ENCODE measurements at places on chromosomes 5 and 9.

DNA sequence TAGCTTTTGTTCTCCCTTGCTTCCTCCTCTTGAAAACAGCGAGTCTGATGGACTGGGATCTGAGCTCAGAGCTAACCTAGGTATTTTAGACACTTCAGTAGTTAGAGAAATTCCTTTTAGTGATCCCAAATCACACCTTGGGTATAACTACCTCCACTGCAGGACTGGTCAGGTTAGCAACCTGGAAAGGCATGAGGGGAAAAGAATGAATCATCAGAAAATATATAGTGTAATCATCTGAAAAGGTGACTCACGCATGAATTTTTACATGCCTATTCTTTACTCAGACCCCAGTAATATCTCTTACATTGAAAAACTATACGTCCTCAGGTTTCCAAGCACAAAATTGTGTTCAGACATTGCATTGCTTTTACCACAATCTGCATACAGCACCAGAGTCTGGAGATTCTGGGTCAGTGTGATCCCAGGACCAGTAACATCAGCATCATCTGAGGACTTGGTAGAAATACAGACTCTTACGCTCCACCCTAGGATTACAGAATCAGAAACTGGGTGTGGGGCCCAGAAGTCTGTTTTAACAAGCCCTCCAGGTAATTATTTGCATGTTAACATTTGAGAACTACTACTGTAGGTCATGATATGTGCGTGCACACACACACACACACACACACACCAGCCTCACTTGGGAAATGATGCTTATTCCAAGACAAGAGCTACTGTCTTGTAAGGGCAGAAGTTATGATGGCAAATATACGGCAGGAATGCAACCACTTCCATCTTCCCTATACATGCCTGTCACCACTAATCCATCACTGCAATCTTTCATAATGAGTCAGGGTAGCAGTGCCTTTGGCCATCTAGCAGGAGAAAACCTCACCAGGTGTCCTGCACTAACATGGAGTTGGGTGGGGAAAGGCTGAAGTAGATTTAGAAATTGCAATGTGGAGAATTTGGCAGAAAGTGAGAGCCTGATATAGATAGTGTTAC is 271.6 kb upstream of the MAP3K1 start:
- DNase-seq, result no peak

DNA sequence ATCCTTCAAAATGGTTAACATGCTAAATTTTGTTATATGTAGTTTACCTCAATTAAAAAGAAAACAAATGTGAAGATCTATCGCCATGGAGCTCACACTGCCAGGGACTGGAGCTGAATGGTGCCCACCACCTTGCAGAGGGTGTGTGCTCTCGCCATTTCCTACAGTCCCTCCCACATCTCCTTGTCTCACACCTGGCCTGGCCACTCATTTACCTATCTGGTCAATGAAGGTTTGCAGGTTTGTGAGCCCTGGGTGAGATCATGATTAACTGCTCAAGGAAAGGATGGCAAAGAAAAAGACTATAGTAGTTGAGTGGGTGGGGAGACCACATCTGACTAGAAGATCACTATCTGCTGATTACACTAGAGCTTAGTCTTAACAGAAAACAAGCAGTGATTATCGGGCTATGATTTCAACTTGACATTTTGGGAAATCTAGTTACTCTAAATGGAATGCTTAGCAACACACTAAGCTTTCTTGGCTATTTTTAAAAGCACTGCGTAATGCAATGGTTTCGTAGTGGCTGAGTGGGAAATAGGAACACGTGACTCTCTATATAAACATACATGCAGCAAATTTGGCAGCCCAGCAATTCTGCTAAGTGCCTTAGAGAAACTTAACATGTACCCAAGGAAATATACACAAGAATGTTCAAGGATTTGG is 27.3 kb downstream of the PUM3 start:
- no peak for DNase-seq

- DNase-seq, result no peak
Observed at GRCh38 chr5:151221574-151221973, 2.3 kb downstream of the CCDC69 start.

DNA sequence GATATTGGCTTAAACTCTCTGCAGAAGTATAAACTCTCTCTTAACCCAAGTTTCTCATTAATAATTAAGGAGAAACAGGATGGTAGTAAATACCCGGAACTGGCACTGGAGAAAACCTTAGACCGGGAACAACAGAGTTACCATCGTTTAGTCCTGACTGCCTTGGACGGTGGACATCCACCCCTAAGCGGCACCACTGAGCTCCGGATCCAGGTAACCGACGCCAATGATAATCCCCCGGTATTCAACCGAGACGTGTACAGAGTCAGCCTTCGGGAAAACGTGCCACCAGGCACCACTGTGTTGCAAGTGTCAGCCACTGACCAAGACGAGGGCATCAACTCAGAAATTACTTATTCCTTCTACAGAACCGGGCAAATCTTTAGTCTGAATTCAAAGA is 861 bp downstream of the PCDHGB5 start:
- no peak for DNase-seq

DNA sequence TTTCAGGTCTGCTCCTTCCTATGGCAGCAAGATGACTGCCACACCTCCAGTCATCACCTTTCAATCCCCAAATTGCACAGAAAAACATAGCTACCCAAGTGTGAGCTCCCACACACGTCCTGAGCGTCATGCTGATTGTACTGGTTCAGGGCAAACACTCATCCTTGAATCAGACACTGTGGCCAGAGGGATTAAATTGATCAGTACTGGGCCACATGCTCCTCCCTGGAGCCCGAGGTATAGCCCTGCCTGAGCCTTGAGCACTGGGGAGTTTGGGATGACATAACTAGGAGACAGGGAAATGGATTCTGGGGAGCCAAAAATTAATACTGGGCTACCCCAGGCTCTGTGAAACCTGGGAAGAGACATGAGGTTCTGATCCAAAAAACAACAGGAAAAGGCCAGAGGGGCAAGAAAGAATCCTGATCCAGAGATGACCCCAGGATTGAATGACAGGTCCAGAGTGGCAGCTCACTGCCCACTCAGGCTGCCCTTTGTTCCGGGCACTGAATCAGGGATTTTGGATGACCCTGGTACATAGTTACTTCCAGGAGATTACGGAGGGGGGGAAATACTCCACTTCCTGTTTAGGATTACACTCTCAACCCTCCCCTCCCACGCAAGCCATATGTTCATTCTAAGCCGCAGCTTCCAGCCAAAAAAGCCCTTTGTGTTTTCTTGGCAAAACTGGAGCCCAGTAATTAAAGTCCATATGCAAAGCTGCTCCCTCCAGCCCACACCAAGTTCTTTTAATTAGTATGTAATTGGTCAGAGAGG is 141.6 kb upstream of the SPRY4 start:
- DNase-seq, result peak; percentile 34

DNA sequence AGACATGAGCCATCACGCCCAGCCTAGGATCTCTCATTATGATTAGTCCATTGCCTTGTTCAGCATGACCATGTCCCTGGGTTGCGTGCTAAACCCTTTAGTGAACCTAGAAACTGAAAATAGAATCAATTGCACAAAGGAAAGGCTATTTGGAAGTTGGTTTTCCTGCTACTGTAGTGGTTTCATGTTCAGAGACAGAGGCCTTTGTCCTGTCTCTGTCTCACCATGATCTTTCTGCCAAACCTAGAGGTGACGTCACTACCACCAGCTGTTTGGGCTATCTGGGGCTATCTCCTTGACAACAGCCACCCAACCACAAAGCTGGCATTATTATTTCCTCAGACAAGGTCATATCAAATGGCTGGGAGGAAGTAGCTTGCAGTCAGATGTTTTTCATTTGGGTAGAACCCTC is 4.0 kb upstream of the CDK5RAP2 start:
- DNase-seq, result peak; percentile 84
